ENCODE measurements at places on chromosomes 5 and 9. TPM values are rescaled to one million over a fixed set of nuclear protein-coding genes. Genes with fewer than 3 reads are reported as not detected.

The AIF1L gene
- 57.2 TPM for total RNA-seq

The COL23A1 gene
- total RNA-seq, result 0.55 TPM

The FGF1 gene
- total RNA-seq, result 9.9 TPM

The PCDHB12 gene
- 3.3 TPM for total RNA-seq

The GRM6 gene
- not detected for total RNA-seq

The TAS2R1 gene
- total RNA-seq, result not detected

The SOX30 gene
- not detected for total RNA-seq

The NME5 gene
- 0.71 TPM for total RNA-seq

GRCh38 chr5:126455728-126456127, 32.5 kb downstream of the GRAMD2B start:
- no peak for DNase-seq

GRCh38 chr5:20575571-20575970, 587.6 kb upstream of the CDH18 start:
- DNase-seq, result no peak

- DNase-seq, result no peak
Observed at GRCh38 chr5:176652136-176652535, 4.9 kb downstream of the TSPAN17 start.

DNA sequence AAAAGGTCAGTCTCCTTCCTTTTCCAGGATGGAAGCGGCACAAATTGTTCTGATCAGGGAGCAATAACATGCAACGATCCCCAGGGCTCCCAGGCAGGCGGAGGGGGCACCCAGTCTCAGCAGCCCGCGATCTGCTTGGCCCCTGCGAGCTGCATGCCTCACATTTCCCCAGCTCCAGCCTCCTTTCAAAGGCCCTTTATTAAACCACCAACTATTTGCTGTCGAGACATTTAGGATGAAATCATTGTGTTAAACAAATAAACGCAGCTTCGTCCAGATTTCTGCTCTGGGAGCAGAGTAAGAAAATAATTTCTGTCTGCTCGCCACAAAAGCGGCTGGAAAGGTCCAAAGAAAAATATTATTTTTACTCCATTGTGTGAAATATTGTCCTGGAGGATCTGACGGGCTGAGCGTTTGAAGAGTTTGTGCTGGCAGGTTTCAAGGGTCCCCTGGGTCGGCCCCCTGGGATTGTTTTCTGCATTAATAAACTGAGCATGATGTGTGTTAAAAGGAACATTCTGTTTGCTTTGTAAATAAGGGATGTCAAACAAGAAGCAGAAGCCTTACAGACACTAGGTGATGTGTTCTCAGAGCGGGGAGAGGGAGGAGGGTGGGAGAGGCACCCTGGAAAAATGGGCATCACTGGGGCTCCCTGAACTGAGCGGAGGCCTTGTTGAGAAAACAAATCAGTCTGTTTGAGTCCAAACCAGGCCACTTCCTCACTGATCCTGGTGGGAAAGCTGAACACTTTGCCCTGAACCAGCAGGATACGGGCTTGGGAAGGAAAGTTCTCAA, 110.1 kb downstream of the FOXD1 start:
- no peak for DNase-seq

- no peak for DNase-seq
Observed at GRCh38 chr9:84788803-84789462, 119.4 kb downstream of the NTRK2 start.

GRCh38 chr9:94611638-94612068, 18.0 kb upstream of the FBP2 start:
- no peak for DNase-seq

GRCh38 chr5:146223179-146223578, 19.8 kb downstream of the RBM27 start:
- DNase-seq, result no peak

GRCh38 chr9:132160802-132161742, 786 bp upstream of the NTNG2 start:
- DNase-seq, result no peak

- no peak for DNase-seq
Observed at GRCh38 chr9:124840300-124840833, 12.9 kb upstream of the WDR38 start.

DNA sequence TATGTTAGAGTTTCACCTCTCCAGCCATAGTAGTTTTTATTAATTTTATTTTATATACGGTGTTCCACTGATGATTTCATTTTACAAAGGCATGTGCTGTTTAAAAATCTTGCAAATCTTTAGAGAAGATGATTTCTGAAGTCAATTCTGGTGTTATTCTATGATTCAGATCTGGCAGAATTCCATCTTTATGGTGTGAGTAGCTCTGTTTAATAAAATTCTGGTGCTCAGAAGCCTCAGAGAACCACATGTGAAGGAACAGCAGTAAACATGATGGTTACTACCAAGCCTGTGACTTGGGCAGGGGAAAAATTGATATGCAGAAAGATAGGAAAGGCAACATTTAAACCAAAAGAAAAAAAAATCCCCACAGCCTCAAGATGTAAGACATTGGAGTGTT, 299.7 kb downstream of the NPR3 start:
- DNase-seq, result no peak

GRCh38 chr9:128049843-128050242, 17.3 kb downstream of the NAIF1 start:
- DNase-seq, result no peak

- DNase-seq, result no peak
Observed at GRCh38 chr5:14768508-14769365, 102.8 kb downstream of the ANKH start.

GRCh38 chr5:173883347-173883924, 4.7 kb upstream of the CPEB4 start:
- DNase-seq, result no peak

- no peak for DNase-seq
Observed at GRCh38 chr5:56663523-56663922, 151.8 kb upstream of the MAP3K1 start.

GRCh38 chr9:110809038-110809595, 140.5 kb downstream of the MUSK start:
- no peak for DNase-seq

DNA sequence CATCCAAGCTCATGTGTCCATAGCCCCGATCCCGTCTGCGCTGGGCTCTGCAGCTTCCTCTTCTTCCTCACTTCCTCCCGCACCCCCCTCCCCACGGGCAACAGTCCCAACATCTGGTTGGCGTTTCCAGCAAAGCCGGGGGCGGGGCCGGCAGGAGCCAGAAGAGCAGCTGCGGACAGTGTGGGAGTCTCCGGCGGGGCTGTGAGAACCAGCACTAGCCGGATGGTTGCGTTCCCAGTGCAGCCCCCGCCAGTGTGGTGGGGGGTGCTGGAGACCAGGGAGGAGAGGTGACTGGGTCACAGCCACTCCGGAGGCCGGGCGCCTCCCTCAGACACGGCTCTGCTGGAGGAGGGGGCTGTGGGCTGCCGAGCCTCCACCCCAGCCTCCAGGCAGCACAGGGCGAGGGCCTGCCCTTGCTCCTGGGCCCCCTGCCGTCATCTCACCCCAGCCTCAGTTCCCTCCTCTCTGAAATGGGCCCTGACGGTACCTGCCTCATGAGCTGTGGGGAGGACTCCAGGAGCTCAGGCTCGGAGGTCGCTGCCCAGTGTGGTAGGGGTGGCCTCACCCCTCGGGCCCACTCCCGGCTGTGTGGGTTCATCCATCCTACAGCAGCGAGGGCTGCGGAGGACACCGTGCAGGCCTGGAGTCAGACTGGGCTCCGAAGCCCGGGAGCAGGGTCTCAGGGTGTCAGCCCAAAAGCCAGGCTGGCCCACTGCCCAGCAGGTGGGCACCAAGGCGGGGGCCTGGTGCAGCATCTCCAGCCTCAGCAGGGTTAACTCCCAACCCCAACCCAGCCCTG, 41.5 kb upstream of the NOTCH1 start:
- DNase-seq, result no peak

GRCh38 chr9:127177665-127178265, 55.3 kb upstream of the ANGPTL2 start:
- peak; percentile 57 for DNase-seq

DNA sequence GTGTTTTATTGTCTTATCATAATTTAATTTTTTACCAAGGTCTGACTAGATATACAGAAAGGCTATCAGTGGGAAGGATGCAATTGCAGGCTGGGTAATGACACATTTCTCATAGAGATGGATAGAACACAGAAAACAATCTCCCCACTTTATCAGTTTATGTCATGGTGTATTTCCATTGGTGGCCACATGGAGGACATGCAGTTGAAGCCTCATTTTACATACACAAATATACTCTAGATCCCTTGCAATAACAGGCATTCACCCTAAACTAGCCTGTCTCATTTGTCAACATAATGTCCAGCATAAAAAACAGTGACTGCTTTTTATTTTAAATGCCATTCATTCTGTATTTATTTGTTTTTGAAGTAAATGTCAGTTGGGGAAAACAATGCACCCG, 526.3 kb downstream of the GABRG2 start:
- DNase-seq, result no peak

DNA sequence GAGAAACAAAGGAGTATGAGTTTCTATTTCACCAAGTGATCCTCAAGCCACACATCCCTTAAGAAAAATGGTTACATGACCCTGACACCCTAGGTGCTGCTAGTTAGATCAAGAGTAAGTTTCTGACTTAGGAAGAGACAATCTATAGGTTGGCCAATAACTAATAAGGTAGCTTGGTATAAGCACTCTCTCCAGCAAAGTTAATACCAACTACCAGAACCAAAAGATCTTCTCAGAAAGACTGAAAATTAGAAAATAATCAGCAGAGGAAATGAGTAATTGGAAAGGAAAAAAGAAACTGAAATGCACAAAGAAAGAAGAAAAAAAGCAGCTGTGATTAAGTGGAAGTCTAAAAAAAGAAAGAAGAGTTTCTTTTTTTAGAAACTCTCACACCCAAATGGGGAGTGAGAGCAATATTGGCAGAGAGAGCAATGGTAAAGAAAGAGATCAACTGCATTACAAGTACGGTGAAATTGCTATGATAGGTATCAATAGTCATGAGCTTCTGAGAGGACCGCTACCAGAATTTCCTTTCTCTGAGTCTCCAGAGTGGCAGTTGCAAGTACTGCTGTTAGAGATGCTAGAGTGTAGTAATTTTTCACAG, 195.5 kb downstream of the TMEM167A start:
- no peak for DNase-seq

GRCh38 chr9:2055203-2055658, 40.1 kb downstream of the SMARCA2 start:
- no peak for DNase-seq

DNA sequence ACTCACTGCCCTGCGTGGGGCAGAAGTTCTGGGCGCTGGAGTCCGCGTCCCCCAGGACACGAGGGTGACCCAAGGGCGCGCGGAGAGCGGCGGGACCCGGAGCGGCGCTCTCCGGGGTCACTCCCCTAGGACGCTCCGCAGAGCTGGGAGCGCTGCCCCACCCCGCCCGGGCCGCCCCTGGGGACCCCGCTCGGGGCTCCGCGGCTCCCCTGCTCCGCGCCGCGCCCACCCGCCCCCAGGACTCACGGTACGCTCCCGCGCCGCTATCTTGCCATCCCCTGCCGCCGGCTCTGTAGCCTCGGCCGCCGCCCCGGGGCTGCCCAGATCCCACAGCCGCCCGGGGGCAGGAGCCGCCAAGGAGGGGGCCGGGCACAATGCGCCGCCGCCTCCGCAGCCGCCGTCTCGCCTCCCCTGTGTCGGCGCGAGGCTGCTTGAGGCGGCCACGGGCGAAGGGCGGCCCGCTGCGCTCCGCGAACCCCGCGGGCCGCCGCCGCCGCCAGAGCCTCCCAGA, 303 bp downstream of the LIFR start:
- DNase-seq, result no peak
